ENCODE measurements at places on chromosomes 5 and 9.
A peak's percentile ranks its signal among the peaks of the same experiment; 100 is the strongest.

DNA sequence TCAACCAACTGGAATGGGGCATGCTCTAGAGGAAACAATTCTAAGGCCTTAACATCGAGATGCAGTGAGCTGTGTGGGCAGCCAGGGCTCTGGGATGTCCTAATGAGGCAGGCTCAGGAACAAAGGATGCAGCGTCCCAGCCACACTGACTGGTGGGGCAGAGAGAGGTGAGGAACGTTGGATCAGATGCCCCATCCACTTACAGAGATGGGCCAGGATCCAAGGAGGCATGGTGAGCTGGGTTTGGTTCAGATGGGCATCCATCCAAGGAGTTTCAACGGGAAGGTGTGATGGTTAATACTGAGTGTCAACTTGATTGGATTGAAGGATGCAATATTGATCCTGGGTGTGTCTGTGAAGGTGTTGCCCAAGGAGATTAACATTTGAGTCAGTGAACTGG lies 15.5 kb upstream of the MARCHF6 start:
- DNase-seq = no peak

DNA sequence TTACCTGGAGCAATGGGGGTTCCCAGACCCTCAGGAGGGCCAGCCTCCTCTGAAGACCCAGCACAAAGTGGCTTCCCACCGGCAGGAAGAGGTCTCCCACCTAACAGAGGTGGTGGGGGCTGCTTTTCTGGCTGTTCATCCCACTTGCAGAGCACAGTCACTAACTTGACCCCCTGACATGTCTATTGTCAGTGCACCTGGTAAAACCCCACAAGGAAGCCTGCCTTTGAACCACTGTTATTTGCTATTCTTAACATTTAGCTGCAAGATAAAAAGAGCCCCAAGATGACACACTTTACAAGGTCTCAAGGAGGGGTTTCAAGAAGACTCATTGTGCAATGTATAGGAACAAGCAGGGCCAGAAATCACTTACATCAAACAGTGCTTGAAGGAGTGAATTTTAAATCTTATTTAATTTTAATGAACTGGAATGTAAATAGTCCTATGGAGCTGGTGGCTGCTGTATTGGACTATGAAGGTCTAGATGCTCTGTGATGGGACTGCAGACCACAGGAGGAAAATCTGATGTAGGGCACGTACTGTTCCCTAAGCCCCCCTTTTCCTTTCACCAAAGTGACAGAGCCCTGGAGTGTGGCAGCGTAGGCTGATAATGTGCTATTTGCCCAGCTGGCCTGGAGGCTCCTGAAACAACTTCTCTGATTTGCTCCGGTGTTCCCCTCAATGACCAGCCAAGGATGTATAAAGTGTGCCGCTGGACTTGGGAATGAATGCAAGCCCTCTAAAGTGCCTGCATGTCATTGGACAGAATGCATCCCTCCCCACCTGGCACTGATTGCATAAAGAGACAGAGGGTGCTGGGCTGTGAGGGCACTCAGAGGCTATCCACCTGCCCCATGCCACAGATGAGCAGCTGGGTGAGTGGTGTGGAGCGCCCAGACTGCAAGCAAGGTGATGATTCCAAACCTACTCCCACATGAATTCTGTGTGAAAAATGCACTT lies 80.2 kb downstream of the PTPN3 start:
- DNase-seq = no peak

- no peak for DNase-seq
Measured at GRCh38 chr9:91812191-91812590, 137.8 kb downstream of the ROR2 start.

DNA sequence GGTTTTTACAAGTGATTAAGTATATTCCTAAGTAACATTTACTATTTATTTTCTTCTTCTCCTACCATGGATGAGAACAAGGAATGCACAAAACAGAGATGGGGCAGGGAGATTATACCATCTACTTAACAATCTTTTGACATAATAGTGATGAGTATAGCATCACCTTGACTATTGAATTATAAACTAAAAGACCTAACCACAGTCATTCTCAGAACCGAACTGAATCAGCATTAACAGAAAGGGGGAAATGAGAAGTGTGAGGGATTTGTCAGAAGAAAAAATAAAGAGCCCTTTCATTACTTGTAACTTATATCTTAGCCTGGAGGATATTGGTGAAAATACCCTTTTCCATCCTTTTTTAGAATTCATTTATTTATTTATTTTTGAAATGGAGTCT lies 21.9 kb downstream of the OR2Y1 start:
- DNase-seq = no peak

GRCh38 chr5:106784846-106785245 lies 885.9 kb downstream of the EFNA5 start:
- no peak for DNase-seq

- no peak for DNase-seq
Measured at GRCh38 chr5:96703384-96703920, 41.3 kb downstream of the CAST start.

DNA sequence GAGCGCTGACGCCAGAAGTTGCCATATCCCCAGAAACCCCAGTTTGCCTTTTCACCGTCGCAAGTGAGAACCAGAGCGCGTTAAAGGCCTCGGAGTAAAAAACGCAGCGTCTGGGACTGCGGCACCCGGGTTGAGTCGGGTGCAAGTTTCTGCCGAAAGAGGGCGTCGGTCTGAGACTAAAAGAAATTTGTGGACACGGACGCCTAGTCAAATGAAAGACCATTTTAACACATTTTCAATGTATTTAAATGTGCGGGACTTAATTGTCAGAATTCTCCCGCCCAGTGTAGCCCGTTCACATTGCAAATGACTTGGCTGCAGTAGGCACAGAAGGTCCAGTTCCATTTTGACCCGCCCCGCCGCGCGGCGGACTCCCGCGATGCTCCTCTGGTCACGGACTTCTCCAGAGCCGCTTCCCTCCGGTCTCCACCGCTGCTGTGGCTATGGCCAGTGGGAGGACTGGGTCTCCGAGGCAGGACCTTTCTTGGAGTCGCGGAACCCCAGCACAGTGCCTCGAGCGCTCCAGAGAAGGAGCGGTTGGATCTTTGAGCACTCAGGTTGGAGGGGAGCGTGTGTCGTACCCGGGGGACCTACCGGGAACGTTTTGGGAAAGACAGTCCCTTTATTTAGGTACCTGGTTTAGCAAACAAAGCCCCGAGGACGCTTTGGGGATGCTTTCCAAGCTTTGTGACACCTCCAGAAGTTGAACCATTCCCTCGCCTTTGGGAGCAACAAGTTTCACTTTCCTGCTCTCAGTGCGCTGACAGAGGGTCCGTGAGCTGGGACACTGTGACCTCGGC lies 1.2 kb upstream of the NPR3 start:
- no peak for DNase-seq

DNA sequence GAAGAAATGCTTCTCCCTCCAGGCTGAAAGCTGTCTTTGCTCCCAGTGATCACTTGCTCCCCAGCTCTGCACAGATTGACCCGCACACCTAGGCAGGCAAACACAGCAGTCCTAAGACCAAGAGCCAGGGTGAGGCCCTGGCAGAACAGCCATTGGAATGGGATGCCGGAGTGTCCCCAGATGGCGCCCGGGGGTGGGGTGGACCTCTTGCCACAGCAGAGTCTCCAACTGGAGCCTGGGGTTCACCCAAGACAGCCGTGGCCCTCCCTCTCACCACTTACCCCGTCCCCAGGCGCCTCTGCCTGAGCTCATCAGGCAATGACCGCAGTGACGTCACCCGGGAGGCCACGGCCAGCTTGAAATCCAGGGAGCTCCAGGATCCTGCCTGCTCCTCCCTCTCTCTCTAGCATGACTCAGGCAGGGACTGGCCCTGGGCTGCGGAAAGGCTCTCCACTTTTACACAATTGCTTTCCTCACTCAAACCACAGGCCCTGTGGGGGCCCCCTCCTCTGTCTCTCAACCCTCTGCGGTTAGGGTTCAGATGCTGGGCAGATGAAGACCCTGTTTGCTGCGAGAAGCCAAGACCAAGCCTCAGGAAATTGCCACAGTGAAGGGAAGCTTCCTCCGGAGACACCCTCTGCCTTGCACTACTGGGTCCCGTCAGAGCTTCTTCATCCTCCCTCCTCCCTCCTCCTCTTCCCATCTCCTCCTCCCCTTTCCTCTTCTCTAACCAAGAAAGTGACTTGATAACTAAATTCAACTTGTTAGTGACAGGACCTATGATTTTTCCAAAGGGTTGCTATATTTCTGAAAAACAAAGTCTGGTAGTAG lies 24.3 kb upstream of the PTGES start:
- DNase-seq = no peak

GRCh38 chr9:134619448-134619982 lies 22.1 kb upstream of the COL5A1 start:
- DNase-seq = no peak

GRCh38 chr5:120446068-120446492 lies 18.0 kb upstream of the PRR16 start:
- DNase-seq = no peak

GRCh38 chr5:145473042-145473642 lies 362.0 kb downstream of the PRELID2 start:
- no peak for DNase-seq

- no peak for DNase-seq
Measured at GRCh38 chr9:114591291-114591787, 3.8 kb downstream of the ATP6V1G1 start.

DNA sequence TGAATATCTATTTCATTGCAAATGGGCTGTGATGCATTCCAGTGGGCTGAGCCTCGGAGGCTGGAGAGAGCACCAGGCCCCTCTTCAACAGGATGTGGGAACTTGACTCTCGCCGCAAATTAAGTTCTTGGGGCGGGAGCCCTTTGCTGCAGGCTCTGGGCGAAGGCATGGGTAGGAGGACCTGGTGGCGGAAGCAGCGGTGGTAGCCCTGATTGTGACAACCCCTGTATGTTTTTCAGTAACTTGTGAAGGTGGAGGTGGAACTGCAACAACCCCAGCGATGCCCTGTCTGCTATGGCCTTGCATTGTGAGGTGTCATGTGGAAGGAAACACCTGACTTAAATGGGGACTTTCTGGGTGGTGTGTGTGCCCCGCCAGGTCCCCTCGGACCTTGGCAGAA lies 9.4 kb downstream of the FYB1 start:
- DNase-seq = peak; percentile 43
